ENCODE measurements at places on chromosomes 1 and 21.

GRCh38 chr21:44892536-44893277, 19.2 kb upstream of the PTTG1IP start:
- DNase-seq = peak; percentile 74

DNA sequence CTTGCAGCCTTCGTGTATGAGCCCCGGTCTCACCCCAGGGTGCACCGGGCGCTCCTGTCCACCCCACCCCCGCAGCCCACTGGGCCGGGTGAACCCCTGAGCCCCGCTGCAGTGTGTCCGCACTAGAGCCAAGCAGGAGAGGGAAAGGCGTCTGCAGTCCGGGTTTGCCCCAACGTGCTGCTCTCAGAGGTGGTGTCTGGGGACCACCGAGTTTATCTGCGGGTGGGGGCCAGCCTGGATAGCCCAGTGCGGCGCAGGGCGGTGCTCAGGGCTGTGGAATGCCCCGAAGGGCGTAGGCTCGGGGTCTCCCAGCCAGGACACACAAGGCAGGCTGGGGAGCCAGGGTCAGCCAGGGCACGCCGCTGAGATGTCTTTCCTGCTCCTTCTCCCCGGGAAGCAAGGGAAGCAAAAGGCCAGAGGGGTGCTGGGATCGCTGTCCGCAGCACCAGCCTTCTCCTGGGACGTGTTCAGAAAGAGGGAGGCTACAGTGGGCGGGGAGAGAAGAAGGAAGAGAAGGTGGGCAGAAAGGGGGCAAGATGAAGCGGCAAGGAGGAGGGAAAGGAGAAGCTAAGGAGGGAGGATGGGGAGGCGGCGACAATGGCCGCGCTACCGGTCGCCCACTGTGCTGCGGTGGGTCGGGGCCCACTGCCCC, 56.6 kb downstream of the MAB21L3 start:
- DNase-seq = no peak

GRCh38 chr1:17955302-17956285, 152.0 kb upstream of the IGSF21 start:
- no peak for DNase-seq

DNA sequence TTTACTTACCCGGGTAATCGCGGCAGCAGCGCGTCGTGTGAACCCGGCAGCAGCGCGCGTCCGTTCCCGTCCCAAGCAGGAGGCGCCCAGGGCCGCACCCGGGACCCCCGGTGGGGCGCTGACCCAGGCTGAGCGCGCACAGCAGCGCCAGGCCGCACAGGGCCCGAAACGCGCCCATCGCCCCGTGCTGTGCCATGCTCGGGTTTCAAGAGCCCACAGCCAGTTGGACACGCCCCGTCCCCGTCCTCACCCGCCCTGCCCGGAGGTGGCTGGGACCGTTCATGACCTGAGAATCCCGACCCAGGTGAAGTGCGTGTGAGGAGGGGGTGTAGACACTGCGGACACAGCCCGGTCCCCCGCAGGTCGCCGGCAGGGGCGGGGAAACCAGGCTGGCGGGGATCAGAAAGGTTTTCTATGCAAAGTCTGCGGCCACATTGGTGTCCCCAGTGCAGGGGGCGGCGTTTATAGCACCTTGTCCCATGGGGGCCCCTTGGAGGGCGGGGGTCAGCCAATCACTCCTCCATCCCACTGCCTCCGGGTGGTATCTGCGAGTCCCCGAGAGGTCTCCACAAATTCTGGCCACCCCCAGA, at the start of gene TNFRSF18:
TSS of gene TNFRSF18 (minus strand) at position 217 of the 590 bp plus-strand sequence. CDS start at position 196, 21 bp downstream.
- DNase-seq = peak; percentile 39

DNA sequence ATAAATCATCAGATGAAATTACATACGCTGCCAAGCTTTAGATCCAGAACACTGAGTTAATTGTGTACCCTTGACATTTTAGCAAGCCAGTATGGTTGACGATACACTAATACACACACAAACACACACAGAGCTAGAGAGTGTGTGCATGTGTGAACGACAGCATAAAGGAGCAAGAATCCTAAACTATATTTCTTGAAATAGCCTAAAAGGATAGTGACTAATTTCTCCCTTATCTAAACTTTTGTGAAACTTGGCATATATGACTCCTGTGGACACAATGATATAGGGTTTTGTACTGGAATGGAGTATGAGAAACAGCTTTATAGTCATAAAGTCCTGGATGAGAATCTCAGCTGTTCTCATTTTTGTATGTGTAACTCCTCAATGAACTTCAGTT, 65.1 kb upstream of the DMRTA2 start:
- DNase-seq = no peak

DNA sequence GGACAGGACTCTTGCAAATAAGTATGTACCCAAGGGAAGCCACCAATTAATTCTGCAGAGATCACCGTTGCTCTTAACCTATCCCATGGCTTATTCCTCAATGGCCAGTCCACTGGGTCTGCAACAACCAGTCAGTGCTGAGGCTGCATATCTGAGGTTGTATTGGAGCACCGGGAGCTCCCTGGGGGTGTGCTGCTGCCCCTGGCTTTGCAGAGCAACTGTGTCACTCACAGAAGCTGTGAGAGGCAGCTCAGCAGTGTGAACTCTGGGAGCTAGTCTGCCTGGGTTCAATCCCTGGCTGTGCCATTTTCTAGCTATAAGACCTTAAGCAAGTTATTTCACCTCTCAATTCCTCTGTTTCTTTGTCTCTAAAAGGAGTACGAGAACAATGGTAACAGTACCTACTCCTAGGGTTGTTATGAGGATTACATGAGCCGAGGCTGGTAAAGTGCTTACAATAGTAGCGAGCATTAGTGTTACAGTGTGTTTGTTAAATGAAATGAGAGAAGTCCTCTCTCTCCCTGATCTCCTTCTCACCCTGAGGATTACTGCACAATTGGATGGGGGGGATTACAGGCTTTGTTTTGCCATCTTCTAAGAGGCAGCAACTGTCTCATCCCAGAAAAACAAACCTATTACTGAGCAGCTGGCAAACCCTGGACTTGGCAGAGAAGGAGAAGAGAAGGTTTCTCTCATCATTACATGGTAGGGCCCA, 3.6 kb downstream of the RXRG start:
- DNase-seq = no peak

DNA sequence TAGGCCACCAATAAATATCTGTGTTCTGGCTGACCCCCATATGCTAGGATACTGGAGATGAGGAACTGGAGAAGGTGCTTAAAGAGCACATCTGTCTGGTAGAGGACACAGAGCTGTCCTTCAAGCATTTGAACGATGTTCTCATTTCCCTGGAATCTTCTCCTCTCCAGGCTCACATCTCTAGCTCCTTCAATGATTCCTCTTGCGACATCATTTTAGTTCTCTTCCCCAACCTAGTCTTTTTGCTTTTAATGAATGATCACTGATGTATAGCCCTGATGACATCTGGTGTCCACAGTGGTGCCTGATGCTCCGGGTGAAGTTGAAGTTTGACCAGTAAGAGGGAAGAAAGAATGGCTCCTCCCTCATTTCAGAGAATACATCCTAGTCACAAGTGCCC, 80.8 kb upstream of the UBE2U start:
- no peak for DNase-seq

Measured in CD4-positive, alpha-beta T cell treated with Interferon gamma for 1 hour (primary cell).